ENCODE measurements at places on chromosomes 2 and 18. TPM values are rescaled to one million over a fixed set of nuclear protein-coding genes. Genes with fewer than 3 reads are reported as not detected.

The NDUFS1 gene
- total RNA-seq, result 87.5 TPM

The ATOH8 gene
- 12.1 TPM for total RNA-seq

GRCh38 chr18:13416848-13417247 lies 198.3 kb downstream of the LDLRAD4 start:
- no peak for DNase-seq
- H3K4me3 ChIP-seq, result no peak overlapping the region
- H3K27ac ChIP-seq, result no peak overlapping the region
- H3K4me1 ChIP-seq, result peaks cover 13% of the 10 kb centered on the region
- H3K36me3 ChIP-seq, result no peaks in the 10 kb centered on the region

- H3K36me3 ChIP-seq, result no peaks in the 10 kb centered on the region
- no peak for DNase-seq
- no peak overlapping the region for H3K27ac ChIP-seq
Measured at GRCh38 chr2:115190459-115190858, 748.0 kb downstream of the DPP10 start.

DNA sequence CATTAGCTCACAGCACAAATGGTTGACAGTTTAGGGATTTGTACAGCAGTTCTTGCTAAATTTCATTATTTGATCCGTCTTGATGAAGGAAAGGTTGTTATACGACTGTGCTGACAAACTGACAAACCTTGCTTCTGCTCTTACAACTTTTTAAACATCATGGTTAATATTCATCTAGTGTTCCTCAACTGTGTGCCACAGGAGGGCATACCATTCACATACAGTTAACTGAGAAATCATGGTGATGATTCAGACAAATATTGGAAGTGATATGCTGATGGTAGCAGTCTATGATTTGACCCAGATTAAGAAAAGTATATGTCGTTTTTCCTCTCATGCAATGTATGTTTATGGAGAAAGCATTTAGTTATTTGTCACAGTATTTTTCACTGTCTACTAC lies 129.8 kb upstream of the FSIP2 start:
- H3K27ac ChIP-seq, result no peak overlapping the region
- H3K4me1 ChIP-seq, result no peaks in the 10 kb centered on the region
- no peaks in the 10 kb centered on the region for H3K36me3 ChIP-seq
- H3K4me3 ChIP-seq, result no peak overlapping the region

- no peaks in the 10 kb centered on the region for H3K27me3 ChIP-seq
- H3K27ac ChIP-seq, result no peak overlapping the region
- no peaks in the 10 kb centered on the region for H3K4me1 ChIP-seq
- H3K4me3 ChIP-seq, result no peak overlapping the region
- no peaks in the 10 kb centered on the region for H3K36me3 ChIP-seq
Measured at GRCh38 chr2:119641562-119642258, 37.3 kb upstream of the TMEM177 start.

Measured in esophagus squamous epithelium (tissue), 5 donors.